ENCODE measurements at places on chromosomes 2 and 18. TPM values are rescaled to one million over a fixed set of nuclear protein-coding genes. Genes with fewer than 3 reads are reported as not detected.

Gene CFAP65
- total RNA-seq = not detected

DNA sequence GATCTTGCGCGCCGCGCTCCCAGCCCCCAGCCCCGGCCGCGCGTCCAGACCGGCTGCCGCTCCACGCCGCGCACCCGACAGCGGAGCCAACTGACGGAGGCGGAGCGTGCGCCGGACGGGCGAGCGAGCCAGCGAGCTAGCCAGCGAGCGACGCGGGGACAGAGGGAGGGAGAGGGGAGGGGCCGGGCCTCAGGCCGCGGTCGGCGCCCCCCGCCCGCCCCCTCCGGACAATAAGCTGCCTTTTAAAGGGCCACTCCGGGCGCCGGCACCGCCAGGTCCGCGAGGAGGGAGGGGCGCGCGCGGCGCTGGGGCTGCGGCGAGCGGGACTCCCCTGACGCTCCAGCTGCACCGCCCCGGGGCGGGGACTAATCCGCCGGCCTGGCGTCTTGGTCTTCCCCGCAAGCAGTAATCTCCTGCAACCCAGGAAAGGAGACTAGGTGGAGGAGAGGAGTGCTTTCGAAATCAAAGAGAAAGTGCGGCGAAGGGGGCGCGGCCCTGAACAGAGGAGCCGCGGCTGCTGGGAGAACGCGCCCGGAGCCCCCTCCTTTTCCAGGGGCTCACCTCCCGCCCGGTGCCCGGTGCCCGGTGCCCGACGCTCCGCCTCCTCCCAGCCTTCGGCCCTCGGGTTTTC is at the start of gene BIN1:
TSS of gene BIN1 (minus strand) at position 164 of the 631 bp plus-strand sequence. CDS start 211 bp downstream, outside the sequence.
- peak; percentile 95 for DNase-seq

Gene NT5DC4
- not detected for total RNA-seq

DNA sequence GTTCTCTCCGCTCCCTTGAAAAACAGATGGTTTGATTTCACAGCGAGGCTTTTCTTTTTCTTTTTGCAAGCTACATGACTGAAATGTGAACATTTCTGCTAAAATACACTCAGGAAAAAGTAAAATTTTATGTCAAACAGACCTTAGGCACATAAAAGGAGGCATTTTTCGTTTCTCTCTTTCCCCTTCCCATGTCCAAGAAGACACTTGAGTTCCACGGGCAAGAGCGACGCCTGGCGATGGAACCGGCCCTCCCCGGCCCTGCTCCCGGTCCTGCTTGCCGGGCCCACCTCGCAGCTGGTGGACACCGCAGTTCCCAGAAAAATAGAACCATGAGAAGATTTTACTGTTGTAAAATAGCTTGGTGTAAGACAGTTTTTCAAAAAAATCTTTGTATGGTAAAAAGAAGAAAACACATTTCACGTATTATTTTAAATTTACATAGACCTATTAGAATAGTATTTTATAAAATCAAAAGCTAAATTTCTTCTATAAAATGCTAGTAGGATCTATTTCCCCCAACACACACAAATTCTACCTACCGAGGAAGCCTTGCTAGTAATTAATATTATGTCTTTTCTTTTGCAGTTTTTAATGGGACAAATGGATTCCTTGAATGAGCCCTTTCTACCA is 2.3 kb upstream of the ALKAL2 start:
- DNase-seq = no peak

Gene CHPF
- 24.1 TPM for total RNA-seq

GRCh38 chr2:130391872-130392670 is 36.2 kb downstream of the PTPN18 start:
- DNase-seq = peak; percentile 75

Gene TUBB8B
- not detected for total RNA-seq

Gene SALL3
- not detected for total RNA-seq

Gene KLHL30
- total RNA-seq = 4.4 TPM

GRCh38 chr2:186573531-186573930 is 16.3 kb upstream of the ITGAV start:
- no peak for DNase-seq

Gene BCL2L11
- 9.0 TPM for total RNA-seq

Gene TMEM17
- 1.4 TPM for total RNA-seq

GRCh38 chr2:241559323-241560161 is 997 bp downstream of the BOK start:
- DNase-seq = no peak

DNA sequence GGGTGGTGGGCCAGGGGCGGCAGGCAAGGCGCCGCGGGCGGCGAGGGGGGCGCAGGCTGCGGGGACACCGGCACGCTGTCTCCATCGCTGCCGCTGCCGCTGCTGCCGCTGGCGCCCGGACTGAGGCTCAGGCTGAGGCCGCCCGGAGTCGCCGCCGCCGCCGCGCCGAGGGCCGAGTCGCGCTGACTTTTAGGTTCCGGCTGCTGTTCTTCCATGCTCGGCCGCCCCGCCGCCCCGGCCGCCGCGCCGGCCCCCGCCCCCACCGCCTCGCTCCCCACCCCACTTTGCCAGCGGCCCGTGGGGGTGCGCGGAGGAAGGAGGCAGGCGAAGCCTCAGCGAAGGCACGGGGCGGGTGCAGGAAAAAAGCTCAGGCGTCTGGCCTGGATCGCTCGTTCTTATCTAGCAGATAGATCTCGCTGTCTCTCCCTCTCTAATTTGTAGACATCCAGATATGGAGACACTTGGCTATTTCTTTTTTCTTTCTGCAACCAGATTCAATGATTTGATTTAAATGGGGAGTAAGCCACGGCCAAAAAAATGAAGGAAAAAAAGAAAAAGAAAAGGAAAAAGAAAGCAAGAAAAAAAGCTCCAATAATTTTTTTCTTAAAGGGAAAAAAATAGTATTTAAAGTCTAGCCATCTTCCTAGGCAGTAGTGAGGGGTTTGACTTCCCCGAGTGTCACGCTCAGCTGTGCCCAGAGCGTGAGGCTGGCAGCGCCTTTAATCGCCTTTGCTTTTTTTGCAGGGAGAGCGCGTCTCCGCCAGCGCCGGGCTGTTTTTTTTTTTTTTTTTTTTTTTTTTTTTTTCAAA is at the start of gene EN1:
TSS of gene EN1 (minus strand) at position 696 of the 809 bp plus-strand sequence. CDS start at position 215, 481 bp downstream.
- no peak for DNase-seq

DNA sequence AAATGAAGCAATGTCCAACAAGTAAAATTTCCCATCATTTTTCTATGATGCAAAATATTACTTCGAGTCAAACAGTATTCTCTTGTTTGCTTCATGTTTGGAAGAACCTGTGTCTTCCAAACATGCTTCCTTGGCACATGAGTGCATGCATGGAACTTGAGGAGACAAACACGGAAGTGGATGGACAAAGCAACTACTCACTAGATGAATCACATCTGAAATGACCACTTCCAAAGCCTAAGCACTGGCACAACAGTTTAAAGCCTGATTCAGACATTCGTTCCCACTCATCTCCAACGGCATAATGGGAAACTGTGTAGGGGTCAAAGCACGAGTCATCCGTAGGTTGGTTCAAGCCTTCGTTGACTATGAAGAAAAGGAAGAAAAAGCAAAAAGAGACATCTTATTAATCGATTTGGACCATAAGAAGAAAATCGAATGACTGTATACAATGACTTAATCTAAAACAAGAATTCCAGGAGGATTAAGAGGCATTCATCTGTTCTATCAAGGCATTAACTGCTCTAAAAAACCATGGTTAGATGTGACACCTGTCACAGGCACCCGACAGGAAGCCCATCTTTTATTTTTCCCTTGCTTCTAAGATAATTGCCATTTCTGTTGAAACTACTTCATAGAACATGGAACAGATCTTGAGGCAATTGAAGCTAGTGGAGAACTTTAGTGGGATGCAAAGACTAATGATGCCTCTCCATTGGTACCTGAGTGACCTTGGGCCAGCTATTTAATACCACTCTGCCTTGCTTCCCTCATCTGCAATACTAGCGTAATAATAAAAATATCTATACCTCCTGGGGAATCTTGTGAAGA is 56.0 kb downstream of the ATIC start:
- no peak for DNase-seq

- no peak for DNase-seq
These were observed 20.3 kb downstream of the TGOLN2 start for GRCh38 chr2:85307527-85307897.

- no peak for DNase-seq
These were observed 1.7 kb upstream of the SLC25A12 start for GRCh38 chr2:171895786-171896185.

- no peak for DNase-seq
These were observed 766 bp downstream of the PDE6D start for GRCh38 chr2:231780123-231780908.

Gene GAD1
- not detected for total RNA-seq

DNA sequence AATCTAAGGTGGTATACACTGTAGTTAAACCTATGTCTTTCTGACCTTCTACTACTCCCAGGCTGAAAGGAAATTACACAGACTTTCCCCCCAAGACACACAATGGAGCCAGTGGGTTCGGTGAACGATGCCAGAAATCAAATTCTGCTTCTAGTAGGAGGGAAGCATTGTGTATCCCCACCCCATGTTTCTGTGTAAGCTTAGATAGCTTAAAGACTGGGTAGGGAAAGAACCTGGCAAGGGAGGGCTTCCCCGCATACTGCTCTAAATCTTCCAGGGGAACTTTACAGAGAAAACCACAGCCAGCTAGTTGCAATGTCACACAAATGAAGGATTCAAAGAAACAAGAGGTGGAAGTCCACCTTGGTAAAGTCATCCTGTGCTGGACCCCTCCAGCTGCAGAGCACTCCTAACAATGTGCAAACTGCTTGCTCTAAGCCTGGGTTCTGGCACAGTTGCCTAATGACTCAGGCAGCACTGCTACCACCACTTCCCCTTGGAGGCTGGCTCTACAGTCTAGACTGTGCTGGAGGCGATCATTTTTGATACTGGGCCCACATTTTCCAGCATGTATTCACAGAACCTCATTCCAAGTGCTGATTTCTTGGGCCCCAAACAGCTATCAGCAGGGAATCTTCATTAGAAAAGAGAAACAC is 47.5 kb downstream of the TRIB2 start:
- DNase-seq = no peak

DNA sequence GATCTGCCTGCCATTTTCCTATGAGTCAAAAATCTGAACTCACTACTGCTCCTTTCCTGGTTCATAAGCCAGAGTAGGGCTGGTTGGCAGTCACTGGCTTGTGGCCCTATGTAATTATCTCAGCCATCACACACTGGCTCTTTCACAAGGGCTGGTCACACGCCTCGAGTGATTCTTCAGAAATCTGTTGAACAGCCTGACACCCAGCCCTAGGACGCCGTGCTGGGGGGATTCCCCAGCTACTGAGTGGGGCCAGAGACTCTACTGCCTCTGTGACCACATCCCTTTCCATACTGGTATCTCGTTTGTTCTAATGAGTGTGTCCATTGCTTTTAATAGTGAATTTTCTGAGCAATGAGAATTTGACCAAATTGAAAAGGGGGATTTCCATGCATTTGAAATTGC is 45.8 kb upstream of the RBM44 start:
- no peak for DNase-seq

- no peak for DNase-seq
These were observed 120.9 kb upstream of the CCDC195 start for GRCh38 chr2:224837066-224837465.

DNA sequence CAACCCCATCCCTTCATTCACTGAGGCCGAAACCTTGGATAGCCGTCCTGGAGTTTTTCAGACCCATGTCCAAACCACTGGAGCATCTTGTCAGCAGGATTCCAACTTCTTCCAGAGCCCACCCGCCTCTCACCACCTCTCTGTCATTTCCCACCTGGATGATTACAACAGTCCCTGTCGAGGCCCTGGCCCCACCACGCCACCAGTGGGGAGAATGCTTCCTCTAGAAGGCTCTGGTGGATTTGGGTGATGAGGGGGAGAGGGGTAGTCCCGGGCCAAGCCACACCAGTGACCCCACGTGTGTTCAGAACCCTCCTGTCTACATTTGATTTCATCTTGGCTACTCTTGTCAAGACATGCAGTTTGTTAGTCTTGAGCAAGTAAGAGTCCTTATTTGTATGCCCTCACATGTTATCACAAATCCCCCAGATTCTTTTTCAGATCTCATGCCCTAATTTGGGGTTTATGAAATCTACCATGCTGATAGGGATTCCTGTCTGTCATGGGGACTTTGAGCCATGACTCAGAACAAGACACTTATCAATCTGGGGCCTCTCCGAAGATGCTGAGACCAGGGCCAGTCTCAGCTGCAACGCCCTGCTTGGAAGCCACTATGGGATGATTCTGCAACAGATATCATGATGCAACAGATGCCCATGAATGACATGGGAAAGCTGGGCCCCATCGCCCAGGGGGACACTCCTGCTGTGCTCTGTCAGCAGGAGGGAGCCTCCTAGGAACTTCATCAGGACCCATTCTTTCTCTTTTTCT is 186.1 kb downstream of the ZFP36L2 start:
- no peak for DNase-seq

DNA sequence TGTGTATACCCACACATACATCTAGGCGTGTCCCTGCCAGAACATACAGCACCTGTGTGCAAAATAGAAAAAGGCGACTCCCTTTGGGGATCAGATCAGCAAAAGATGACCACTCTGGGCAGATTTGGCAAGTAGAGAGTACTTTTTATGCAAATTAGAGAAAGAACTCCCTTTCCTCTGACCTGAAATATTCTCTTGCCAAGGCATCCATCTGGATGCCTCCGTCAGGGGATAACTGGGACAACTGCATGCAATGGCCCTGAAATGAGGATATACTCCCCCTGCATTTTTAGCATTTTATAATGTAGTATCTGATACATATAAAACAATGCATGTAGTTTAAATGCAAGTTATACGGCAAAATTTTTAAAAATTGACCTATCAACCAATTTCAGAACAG is 247.7 kb downstream of the ICOS start:
- no peak for DNase-seq

Gene RAB10
- total RNA-seq = 118 TPM

Gene REEP1
- total RNA-seq = 0.96 TPM

Gene MAP3K19
- not detected for total RNA-seq

DNA sequence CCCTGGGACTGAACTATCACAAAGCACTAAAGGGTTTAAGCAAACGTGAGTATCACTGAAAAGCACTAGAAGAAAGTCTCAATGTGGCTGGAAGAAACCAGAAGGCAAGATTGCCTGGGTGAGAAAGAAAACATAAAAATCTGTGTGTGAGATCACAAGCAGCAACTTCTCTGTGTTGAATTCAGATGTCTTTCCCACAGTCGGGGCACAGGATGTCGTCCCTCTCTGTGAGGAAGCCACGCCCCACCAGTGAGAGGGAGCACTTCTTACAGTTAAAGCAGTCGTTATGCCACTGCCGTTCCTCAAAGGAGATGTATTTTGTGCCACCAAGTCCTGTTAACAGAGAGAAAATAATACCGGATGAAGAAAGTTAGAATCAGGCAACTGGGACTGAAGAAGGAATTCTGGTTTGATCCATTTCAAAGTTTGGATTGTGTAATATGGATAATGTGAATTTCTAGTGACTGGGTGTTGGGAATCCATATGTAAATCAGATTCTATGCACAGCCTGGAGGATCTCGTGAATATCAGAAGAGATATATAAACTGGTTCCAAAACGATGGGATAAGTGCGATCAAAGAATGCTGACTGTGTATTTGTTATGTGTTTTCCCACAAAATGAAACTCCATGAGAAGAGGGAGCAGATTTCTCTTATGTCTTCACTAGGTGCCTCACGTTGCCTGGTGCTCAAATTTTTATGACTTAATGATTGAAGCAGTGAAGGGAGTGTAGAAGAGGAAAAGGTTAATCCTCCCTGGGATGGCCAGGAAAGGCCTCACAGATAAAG is 24.0 kb downstream of the C2orf49 start:
- no peak for DNase-seq

Gene LYG1
- total RNA-seq = 1.1 TPM

Gene SLC16A14
- total RNA-seq = 2.5 TPM

GRCh38 chr2:35428548-35428947 is 927.0 kb upstream of the CRIM1 start:
- DNase-seq = no peak
